ENCODE measurements at places on chromosomes 11 and 22. TPM values are rescaled to one million over a fixed set of nuclear protein-coding genes. Genes with fewer than 3 reads are reported as not detected.

The SMC1B gene
- total RNA-seq: 0.02 TPM

The LMF2 gene
- total RNA-seq: 30.4 TPM

The SLC16A8 gene
- total RNA-seq: not detected

The MS4A6E gene
- total RNA-seq: not detected

The POU2AF2 gene
- not detected for total RNA-seq

The PANX2 gene
- 7.7 TPM for total RNA-seq

The ISX gene
- total RNA-seq: not detected

The SCN4B gene
- total RNA-seq: not detected

The OR5A1 gene
- not detected for total RNA-seq

The PACSIN3 gene
- total RNA-seq: 30.0 TPM

The SMPD1 gene
- 10.9 TPM for total RNA-seq

The SLC37A2 gene
- 0.15 TPM for total RNA-seq

The APOL3 gene
- 0.05 TPM for total RNA-seq

The SEZ6L gene
- total RNA-seq: not detected

The APOBEC3B gene
- total RNA-seq: 31.5 TPM

The TAF6L gene
- 13.6 TPM for total RNA-seq

The SLC43A1 gene
- 3.9 TPM for total RNA-seq

The PNPLA5 gene
- total RNA-seq: not detected

The KRTAP5-7 gene
- total RNA-seq: not detected

The DGAT2 gene
- 2.3 TPM for total RNA-seq

The F2 gene
- 2.1 TPM for total RNA-seq

The LMNTD2 gene
- 3.0 TPM for total RNA-seq

The ALG8 gene
- total RNA-seq: 52.6 TPM

The IL10RA gene
- 0.08 TPM for total RNA-seq

The DNAJB7 gene
- not detected for total RNA-seq

The PTPN5 gene
- total RNA-seq: 0.02 TPM

The HARBI1 gene
- total RNA-seq: 7.7 TPM

The NXPE1 gene
- total RNA-seq: not detected

The XKR3 gene
- total RNA-seq: not detected

The SLC2A11 gene
- total RNA-seq: 9.9 TPM

The OR2AT4 gene
- not detected for total RNA-seq

The ANO3 gene
- total RNA-seq: 0.05 TPM

The SMIM35 gene
- not detected for total RNA-seq

The SCGB2A2 gene
- not detected for total RNA-seq

The SLCO2B1 gene
- total RNA-seq: 6.7 TPM

The RPS13 gene
- 1,543 TPM for total RNA-seq

The MYO7A gene
- 1.4 TPM for total RNA-seq

The IGSF22 gene
- not detected for total RNA-seq

The ADAMTS15 gene
- 8.3 TPM for total RNA-seq

The KCNJ5 gene
- total RNA-seq: 0.08 TPM

The APOBEC3H gene
- total RNA-seq: 0.38 TPM

Measured in A549 treated with CpdA at 1 μM for 4 hours (cell line).